HFF-Myc (cell line): ENCODE measurements at places on chromosomes 11 and 22.
A peak's percentile ranks its signal among the peaks of the same experiment; 100 is the strongest.

- no peak for DNase-seq
Observed at GRCh38 chr11:124569697-124570096, at the start of gene OR8A1. Gene OR8A1 (plus strand): TSS chr11:124569997. CDS start chr11:124570120, 123 bp downstream.

- no peak for DNase-seq
Observed at GRCh38 chr11:118634431-118635236, 27.2 kb downstream of the PHLDB1 start.

GRCh38 chr11:23404225-23405160, 544.2 kb upstream of the CCDC179 start:
- no peak for DNase-seq

DNA sequence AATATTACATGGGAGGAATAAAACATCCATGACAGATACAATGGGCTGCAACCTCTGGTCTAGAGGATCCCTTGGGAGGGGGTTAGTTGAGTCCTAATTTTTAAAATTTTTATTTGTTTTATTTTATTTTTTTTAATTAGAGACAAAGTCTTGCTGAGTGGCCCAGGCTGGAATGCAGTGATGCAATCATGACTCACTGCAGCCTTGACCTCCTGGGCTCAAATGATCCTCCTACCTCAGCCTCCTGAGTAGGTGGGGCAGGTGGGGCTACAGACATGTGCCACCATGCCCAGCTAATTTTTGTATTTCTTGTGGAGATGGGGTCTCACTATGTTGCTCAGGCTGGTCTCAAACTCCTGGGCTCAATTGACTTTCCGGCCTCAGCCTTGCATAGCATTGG, 43.1 kb downstream of the FDX1 start:
- DNase-seq = no peak

DNA sequence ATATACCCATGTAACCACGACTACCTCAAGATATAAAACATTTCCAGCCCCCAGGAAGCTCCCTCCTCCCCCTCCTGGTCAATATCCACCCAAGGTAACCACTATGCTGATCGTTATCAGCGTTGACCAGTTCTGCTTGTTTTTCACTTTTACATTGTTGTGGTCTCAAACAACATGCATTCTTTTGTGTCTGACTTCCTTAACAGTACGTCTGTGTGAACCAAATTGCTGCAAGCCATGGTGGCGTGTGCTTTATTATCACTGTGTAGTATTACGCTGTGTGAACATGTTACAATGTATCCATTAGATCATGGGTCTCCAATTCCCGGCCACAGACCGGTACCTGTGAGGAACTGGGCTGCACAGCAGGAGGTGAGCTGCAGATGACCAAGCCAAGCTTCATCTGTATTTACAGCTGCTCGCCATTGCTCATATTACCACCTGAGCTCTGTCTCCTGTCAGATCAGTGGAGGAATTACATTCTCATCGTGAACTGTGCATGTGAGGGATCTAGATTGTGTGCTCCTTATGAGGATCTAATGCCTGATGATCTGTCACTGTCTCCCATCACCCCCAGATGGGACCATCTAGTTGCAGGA, 15.5 kb upstream of the GRK3 start:
- DNase-seq = no peak

- DNase-seq = no peak
Observed at GRCh38 chr11:39268176-39268690, 2191.2 kb downstream of the LRRC4C start.

GRCh38 chr11:83778596-83778995, 492.4 kb upstream of the CCDC90B start:
- no peak for DNase-seq

DNA sequence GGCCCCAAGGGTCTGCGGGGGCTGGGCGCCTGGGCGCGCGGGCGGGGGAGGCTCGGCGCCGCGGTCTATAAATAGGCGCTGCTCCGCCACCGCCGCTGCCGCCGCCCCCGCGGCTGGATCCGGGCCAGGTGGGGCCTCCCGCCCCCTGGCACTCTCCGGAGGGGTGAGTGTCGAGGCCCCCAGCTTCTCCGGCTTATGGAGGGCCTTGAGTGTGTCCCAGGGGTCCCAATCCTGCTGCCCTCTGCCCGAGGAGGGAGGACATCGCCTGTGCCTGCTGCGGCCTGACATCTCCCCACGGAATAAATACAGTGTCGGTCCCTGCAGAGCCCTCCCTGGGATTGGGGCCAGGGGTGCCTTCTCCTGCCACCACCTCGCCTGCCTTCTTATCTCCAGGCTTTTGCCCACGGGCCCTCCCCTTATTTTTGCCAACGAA, 4.3 kb upstream of the GP1BB start:
- no peak for DNase-seq

- no peak for DNase-seq
Observed at GRCh38 chr22:50268655-50269113, 1.5 kb downstream of the MAPK11 start.

GRCh38 chr11:26095340-26095739, 236.6 kb upstream of the ANO3 start:
- DNase-seq = no peak

- no peak for DNase-seq
Observed at GRCh38 chr11:125956391-125957134, 10.7 kb downstream of the VSIG10L2 start.

GRCh38 chr11:109362059-109362458, 59.9 kb upstream of the C11orf87 start:
- no peak for DNase-seq

GRCh38 chr11:78414321-78415051, 3.1 kb downstream of the GAB2 start:
- no peak for DNase-seq

GRCh38 chr11:69707176-69707575, 3.4 kb upstream of the FGF19 start:
- DNase-seq = no peak

DNA sequence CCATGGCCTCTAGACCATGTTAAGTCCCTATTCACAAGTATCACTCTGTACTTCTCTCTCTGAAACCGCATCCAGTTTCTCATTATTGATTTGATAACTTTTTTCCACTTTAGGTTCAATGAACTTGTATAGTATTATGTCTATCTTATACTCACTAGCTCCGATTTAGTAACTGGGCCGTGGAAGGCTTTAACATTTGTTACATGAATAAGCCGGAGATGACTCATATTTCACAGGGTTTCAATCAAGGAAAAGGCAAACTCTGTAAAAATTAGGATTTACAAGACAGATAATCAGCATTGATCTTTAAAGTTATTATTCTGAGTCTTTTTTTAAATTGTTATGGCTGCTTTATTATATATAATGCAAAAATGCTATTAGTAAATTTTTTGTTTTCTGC, 662.2 kb upstream of the CNTN5 start:
- no peak for DNase-seq

- no peak for DNase-seq
Observed at GRCh38 chr11:118281284-118281683, 17.2 kb upstream of the MPZL2 start.

GRCh38 chr11:102407901-102408300, 44.7 kb downstream of the TMEM123 start:
- DNase-seq = no peak

GRCh38 chr11:124917115-124917637, 1.9 kb upstream of the HEPN1 start:
- DNase-seq = no peak

DNA sequence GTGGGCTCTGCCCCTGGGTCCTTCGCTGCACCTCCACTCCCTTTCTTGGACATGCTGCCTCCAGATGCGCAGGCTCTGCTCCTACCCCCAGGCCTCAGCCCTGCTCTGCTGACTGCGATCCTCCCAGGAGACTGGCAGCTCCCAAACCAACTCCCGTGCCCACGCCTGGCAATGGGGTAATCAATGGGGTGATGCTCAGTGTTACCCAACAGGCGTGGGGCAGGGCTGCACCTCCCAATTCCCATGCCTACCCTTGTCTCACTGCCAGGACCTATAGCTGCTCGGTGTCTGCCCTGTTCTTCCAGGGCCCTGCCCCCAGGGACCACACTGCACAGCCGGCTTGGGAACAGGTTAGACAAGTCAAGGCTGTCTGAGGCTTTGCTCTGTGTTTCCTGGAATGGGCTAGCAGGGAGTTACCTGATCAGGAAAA, at the start of gene ALDH3B2:
TSS of gene ALDH3B2 (minus strand) at position 182 of the 430 bp plus-strand sequence. CDS start 7,688 bp downstream, outside the sequence.
- no peak for DNase-seq

GRCh38 chr11:74255741-74256375, 55.6 kb downstream of the P4HA3 start:
- peak; percentile 21 for DNase-seq

DNA sequence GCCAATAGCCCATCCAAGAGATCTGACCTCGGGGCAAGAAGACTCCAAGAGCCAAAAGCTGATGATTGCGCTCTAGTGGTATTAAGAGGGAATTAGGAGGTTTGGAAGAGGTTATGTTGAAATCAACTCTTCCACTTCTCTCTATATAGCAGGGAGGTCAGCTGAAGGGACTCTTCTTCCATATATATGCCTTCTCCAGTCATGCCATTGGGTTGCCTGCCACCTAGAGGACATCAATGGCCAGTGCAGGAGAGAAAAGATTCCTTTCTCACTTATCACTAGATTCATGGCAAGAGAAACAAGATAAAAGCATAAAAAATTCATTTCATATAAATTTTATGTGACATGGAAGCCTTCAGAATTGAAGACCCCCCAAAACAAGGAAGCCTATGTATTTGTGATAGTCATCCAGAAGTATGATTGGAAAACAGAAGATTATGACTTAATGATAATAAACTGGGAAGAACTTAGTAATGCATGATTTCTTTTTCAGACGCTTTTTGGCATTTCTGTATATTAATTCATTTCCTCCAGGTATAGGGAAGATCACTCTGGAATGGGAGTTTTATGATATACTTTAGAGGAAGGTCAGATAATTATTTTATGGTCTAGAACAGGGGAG, 435.1 kb upstream of the DDI1 start:
- peak; percentile 46 for DNase-seq
